ENCODE measurements at places on chromosomes 12 and 14.

DNA sequence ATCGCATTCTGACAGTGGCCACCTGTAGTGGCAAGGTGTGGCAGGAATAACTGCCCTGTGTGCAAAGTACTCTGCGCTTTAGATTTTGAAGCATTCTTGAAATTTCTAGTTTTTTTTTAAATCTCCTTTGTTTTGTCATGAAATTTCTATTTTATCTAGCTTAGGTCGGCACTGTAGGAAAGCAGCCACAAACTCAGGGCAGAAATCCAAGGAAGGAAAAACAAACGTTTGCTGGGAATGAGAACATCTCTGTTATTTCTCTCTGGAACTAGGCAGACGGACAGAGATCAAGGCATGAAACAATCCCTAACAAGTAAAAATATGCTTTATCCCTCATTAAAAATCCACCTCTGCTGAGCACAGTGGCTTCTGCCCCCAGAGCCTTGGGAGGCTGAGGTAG, 1.3 kb upstream of the NR2C1 start:
- DNase-seq: no peak

DNA sequence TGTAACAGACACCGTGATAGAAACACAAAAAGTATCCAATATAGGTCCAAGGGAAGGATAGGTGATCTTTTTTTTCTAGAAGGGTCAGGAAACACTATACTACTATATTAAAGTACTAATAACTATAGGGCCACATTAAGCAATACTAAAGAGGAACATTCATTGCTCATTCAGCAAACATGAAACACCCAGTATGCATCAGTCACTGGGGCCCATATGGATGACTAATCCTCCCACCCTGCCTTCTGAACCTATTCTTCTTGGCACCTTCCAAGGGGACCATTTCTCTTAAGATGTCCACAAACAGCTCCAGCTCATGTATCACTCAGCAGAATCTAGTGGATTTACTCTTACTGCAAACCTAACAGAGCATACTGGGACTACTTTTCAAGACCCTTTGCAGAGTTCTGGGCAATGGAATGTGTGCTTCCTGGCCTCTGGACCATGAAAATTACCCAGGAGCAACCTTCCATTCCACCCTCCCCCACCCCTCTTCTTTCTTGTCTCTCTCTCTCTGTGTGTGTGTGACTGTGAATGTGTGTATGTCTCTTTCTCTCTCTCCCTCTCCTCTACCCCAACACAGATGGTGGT, 187.9 kb downstream of the EPS8 start:
- DNase-seq: no peak

DNA sequence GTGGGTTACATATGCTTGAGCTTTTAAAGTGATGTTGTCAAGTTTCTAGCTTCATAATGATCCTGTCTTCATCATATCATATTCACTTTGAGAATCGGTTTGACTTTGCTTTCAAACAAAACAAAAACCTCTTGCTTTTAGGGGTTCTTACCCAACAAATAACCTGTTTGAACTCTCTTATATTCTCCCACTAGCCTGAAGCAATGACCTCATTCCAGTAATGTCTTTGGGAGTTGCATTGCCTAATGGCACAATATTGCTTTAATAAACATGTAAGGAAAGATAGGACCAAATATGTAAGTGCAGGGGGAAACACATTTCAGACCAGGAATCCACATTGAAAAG, 27.7 kb downstream of the WBP11 start:
- DNase-seq: no peak

GRCh38 chr14:55160989-55161388, 30.4 kb downstream of the DLGAP5 start:
- DNase-seq: no peak

GRCh38 chr12:68977335-68977734, 44.4 kb upstream of the CPM start:
- no peak for DNase-seq

DNA sequence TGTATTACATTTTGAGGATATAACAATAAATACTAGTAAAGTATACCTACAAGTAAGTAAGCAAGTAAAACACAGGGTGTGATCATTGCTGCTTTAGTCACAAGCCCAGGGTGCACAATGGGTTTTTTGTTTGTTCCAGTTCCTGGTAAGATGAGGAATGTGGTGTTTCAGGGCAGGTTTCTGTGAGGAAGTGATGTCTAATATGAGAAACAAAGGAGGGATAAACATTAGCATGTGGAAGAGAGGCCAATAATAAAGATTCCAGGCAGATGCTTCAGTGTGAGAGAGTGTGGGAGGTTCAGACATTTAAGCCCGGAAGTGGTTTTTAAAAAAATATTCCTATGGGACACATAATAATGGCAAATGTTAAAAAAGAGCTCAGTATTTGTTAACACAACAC, 808.1 kb upstream of the USP15 start:
- no peak for DNase-seq

- DNase-seq: no peak
Measured at GRCh38 chr12:92294676-92295440, 149.2 kb upstream of the BTG1 start.

DNA sequence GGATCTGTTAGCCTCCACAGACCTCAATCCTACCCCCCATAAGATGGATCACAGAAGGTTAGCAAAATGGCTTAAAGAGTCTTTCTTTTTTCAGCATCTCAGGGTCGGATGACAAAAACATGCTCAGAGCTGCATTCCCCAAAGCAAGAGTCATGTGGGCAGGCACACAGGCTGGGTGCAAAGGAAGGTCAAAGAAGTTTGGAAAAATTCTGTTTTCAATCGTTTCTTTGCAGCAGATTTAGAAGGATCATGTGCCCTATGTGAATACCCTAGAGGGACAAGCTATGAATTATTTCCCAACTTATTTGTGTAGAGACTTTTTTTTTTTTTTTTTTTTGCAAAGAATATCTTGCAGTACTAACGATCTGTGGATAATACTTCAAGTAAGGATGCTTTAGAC, 845.4 kb downstream of the VRK1 start:
- no peak for DNase-seq

GRCh38 chr12:71397433-71397954, 42.1 kb upstream of the LGR5 start:
- DNase-seq: no peak

DNA sequence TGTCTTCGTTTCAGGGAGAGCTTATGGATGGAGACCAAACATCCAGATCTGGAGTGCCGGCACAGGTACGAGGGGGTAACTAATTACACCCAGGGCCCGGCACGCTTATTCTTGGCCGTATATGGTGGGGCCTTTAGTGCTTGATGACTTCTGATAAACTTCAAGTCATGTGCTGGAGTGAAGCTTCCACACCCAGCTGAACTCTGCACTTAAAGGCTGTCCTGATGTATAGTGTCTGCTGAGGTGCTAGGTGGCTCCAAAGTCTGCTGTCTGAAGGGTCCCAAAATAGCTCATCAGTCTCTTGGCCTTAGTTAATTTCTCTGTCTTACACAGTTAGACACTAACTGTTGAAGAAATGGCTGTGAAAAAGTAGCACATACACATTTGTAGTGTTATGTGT, 17.9 kb downstream of the RNF34 start:
- no peak for DNase-seq

DNA sequence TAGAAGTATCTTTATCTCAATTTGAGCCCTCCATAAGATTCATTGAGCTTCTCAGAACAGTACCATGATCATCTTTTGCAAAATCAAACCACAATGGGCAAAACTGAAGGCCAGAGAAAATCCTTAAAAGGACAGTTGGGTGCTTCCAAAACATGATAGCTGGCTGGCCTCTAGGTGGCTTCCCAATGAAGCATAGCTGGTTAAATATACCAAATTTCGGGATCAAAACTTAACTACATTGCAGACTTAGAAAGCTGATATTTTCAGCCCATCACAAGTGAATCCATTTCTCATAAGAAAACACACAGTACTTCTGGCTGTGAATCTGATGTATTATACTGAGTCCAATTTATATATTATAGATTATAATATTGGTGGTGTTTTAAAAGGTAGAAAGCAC, 15.3 kb upstream of the PIK3C2G start:
- no peak for DNase-seq

Measured in stimulated activated CD8-positive, alpha-beta memory T cell treated with anti-CD3 and anti-CD28 coated beads, Interleukin-12 subunit alpha, Interleukin-12 subunit beta, amount 100 ng/mL, for 1 hour (primary cell).